ENCODE measurements at places on chromosomes 7 and 10.

GRCh38 chr7:142809671-142810070, 38.9 kb downstream of the PRSS2 start:
- no peak for DNase-seq

DNA sequence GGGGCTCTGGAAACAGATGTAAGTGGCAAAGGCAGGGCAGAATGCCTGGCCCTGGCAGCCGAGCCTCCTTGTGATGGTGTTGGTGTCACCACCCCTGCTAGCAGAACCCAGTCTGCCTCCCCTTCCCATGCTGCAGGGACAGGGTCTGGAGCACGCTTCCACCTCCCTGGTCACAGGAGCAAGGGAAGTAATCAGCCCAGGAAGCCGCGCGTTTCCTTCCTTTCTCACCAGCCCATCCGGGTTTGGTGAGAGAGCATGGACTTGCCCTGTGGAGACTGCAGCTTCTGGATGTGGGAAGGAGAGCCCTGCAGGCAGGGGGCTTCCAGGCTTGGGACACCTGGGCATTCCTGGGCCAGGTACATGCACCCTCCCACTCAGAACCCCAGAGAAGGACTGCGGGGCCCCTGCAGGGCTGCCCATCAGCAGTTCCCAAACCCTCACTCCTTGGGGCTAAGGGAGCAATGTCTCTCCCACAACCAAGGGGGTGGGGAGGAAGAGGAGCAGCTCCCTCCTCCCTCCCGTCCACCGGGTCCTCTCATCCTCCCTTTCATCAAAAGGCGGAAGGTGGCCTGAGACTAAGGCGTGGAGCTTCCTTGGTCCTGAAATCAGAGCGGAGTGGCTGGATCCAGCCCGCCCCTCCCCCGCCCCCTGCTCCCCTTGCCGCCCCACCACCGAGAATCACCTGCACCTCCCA, 1.8 kb downstream of the MMRN2 start:
- DNase-seq: no peak

DNA sequence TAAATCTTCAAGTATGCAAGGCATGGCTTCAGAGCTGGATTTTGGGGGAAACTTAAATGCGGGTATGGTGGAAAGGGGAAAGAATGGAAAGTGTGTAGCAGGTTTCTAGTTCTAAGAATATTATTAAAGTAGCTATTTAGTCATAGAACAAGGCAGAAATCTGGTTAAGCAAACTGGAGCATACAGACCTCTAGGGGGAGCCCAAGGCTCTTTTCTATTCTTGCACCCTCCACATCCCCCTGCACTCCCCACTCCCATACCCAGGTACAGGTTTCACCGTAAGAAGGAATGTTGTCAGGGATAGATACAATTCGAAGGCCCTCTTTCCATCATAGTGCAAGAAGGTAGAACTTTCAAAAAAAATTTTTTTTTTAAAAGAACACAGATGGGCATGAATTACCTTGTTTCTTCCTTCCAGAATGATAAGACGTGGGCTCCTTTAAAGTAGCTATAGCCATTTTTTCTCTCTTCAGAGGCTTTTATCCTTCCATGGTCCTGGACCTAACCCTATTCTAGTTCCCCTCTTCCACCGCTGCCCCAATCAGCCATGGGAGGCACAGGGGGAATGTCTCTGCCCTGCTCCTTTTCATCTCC, 41.5 kb upstream of the SMIM30 start:
- DNase-seq: peak; percentile 61

- DNase-seq: no peak
Measured at GRCh38 chr10:79229830-79230327, 117.4 kb upstream of the PPIF start.

DNA sequence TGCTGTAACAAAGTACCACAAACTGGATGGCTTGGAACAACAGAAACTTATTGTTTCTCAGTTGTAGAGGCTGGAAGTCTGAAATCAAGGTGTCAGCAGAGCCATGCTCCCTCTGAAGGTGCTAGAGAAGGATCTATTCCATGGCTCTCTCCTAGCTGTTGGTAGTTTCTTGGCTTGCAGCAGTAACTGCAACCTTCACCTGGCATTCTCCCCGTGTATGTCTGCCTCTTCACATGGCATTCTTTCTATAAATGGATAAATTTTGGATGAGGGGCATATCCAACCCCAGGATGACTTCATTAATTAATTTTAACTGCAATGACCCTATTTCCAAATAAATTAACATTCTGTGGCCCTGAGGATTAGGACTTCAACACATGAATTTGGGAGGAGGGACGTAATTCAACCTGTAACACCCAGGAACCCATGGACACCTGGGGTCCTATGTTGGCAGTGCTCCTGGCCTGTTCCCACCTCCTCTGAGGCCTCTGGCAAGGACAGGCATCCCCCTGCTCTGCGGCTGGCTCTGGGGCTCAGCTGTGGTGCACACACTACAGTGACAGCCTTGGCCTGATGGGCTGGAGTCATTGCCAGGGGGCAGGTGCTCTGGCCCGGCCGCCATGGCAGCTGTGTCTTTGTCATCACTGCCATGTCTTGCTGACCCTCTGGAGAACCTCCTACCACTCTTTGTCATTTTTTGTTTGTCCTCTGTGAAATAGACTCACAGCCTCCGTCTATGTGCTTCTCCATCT, 30.8 kb downstream of the LSMEM1 start:
- DNase-seq: no peak

DNA sequence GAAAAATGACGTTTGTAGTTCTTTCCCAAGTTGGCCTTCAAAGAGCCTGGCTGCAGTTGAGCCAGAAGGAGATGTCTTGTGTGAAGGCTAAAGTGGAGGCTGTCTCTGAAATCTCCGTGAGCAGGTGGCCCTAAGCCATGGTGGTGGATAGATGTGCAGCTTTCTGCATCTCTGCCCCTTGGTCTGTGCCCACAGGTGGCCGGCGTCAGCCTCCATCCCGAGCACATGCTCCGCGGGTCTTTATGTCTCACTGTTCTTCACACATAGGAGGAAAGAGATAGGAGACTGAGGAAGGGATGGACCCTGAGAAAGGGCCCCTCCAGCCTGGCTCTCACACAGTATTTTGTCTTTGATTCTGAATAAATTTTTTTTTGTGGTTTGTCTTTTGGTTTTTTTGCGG, 30.3 kb upstream of the SLC26A4 start:
- no peak for DNase-seq

GRCh38 chr7:80957226-80957777, 38.5 kb upstream of the SEMA3C start:
- DNase-seq: no peak

- no peak for DNase-seq
Measured at GRCh38 chr10:101052285-101052684, 9.5 kb upstream of the KAZALD1 start.

GRCh38 chr10:106652279-106652678, 512.2 kb downstream of the SORCS1 start:
- DNase-seq: no peak

DNA sequence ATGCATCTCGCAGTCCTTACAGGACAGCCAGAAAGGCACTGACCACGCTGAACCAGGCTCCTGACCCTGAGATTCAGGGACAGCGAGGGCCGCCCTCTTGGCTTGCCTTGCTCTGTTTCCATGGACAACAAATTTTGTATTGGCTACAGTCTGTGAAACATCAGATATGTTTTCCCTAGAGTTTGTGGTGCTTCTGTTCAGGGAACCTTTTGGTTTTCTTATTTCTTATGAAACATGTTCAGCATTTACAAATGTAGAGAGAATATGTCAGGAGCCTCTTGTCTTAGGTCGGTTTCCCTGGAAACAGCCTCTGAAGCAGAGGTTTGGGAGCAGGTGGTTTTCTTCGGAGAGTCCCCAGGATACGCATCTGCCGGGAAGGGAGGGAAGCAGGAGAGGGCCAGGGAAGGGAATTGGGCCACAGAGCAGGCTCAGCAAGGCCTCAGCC, 260.1 kb downstream of the CCDC3 start:
- DNase-seq: no peak

DNA sequence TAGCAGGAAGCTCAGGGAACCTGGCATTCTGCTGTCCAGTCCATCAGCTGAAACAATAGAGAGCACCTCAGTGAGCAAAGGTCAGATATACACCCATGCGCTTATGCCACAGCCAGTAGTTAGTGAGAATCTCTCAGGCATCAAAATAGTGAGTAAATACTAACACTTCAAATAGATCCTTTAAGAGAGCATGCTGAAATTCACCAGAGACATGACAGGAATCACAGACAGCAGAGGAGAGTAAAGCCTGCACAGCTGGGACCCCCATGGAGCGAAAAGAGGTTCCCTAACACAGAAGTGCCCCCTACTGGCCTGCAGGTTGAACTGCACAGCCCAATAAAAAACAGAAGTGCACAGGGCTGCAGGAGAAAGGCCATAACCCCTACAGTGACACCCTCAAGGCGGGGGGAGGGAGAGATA, 57.6 kb upstream of the ANTXRL start:
- no peak for DNase-seq

GRCh38 chr7:118615-119391, 73.6 kb upstream of the FAM20C start:
- DNase-seq: no peak

- no peak for DNase-seq
Measured at GRCh38 chr7:37540917-37541316, 92.3 kb upstream of the ELMO1 start.

- DNase-seq: peak; percentile 26
Measured at GRCh38 chr10:75717126-75717916, 285.9 kb downstream of the LRMDA start.

- no peak for DNase-seq
Measured at GRCh38 chr10:101631821-101632475, 43.8 kb downstream of the DPCD start.

DNA sequence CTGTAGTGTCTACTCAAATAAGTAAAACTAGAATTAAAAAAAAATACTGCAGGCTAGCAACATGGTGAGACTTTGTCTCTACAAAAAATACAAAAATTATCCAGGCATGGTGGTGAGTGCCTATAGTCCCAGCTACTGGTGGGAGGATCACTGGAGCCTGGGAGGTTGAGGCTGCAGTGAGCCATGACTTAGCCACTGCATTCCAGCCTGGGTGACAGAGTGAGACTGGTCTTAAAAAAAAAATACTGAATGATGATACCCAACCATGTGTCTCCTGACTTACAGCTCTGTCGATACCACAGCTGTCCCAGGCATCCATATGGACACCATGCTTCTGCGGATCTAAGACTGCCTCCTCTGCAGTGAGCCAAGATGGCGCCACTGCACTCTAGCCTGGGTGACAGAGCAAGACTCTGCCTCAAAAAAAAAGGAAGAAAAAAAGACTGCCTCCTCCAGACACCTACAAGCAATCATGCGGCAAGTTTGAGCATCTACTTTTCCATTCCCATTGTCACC, 7.9 kb upstream of the FRAT1 start:
- DNase-seq: no peak

DNA sequence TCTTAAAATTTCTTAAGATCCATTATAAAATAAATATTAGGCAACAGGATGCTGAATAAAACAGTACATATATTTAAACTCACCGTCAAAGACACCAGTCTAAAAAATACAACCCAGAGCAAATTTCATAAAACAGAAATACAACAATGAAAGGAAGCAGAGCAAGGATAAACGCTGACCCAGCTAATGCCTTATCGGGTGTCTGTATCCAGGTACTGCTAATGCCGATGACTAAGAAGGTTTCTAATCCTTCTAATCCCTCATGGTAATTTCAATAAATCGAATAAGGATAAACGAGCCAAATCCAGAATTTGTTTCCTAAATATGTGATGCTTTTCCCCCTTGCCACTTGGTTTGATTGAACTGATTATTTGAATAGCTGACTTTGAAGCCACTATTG, 1.7 kb downstream of the HYCC1 start:
- no peak for DNase-seq

- no peak for DNase-seq
Measured at GRCh38 chr10:128178302-128178958, 52.2 kb upstream of the MKI67 start.

GRCh38 chr7:44386139-44386913, 60.9 kb upstream of the CAMK2B start:
- no peak for DNase-seq

- no peak for DNase-seq
Measured at GRCh38 chr7:66426996-66427395, 201.7 kb upstream of the KCTD7 start.

DNA sequence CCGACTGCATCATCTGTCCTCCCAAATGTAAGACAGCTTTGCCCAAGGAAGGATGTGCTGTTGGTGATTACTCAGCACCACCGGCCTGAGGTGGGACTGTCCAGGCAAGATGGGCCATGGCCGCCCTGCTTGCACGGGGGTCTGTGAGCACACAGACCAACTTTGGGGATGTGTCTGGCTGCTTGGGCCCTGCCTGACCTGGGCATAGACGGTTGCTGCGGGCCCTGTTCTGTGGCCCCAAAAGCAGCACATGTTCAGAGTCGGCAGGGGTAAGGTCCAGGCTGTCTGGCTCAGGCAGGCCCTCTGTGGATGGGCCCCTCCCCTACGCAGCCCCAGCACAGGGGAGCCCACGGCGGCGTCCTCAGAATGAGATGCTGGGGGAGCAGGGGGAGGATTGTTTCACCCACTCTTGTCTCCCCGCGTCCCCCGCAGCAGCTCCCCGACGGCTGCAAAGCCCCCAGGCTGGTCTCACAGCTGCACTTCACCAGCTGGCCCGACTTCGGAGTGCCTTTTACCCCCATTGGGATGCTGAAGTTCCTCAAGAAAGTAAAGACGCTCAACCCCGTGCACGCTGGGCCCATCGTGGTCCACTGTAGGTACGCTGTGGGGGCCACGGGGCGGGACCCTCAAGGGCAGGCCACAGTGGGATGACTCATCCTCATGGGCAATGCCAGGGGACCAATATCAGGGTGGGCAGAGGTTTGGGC, 58.4 kb downstream of the MKI67 start:
- no peak for DNase-seq

- DNase-seq: no peak
Measured at GRCh38 chr10:74424565-74424964, 273.5 kb downstream of the ADK start.

DNA sequence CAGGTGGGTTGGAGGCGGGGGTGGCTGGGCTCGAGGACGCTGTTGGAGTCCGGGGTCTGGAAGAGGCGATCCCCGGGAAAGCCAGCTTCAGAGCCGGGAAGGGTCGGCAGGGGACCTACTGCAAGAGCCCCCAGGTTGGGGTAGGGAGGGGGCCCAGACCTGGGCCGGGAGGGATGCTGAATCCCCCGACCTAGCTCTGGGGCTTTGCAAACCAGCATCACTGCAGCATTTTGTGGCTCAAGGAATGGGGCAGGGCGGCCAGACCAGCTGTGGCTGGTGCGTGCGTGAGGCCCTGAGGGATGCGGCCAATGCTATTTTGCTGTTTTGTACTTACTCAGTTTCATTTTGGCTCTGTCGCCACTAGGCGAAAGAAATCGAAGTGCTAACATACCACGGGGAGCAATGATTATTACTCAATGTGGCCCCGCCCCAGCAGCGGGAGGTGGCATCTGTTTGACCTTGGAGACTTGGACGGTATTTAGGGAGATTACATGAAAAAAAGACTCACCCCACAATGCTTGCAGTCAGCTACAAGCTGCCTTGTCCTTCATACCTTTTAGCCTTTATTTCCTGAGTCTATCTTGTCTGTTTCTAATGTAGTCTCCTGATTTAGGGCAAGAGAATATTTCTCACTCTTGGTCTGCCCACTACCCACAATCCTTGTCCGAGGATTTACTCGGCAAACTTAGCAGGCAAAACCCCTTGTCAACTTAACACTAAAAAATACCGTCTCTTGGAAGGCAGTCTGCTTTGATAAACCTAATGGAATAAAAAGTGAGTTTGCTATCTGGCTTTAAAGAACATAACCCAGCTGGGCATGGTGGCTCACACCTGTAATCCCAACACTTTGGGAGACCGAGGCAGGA, 16.2 kb downstream of the HSPB1 start:
- DNase-seq: peak; percentile 79

- no peak for DNase-seq
Measured at GRCh38 chr10:86536294-86536861, 14.8 kb upstream of the WAPL start.

All from T47D (cell line).